B cell (primary cell): ENCODE measurements at places on chromosomes 1 and 21. TPM values are rescaled to one million over a fixed set of nuclear protein-coding genes. Genes with fewer than 3 reads are reported as not detected.

The EXO5 gene
- 13.9 and 16.9 TPM in 2 replicates for total RNA-seq

The KDF1 gene
- total RNA-seq: 0.74 and 1.4 TPM in 2 replicates

The S100A12 gene
- total RNA-seq: not detected in 2 replicates

The FBXO2 gene
- total RNA-seq: 9.6 and 10.7 TPM in 2 replicates

The CITED4 gene
- total RNA-seq: 3.1 and 3.2 TPM in 2 replicates

The SLC6A17 gene
- total RNA-seq: not detected in 2 replicates

The GPR37L1 gene
- not detected in 2 replicates for total RNA-seq

- no peak overlapping the region for H3K4me3 ChIP-seq
- DNase-seq: no peak
- H3K27ac ChIP-seq: no peak overlapping the region
- no peaks in the 10 kb centered on the region for H3K4me1 ChIP-seq
Measured at GRCh38 chr1:189628857-189629256, 848.8 kb downstream of the BRINP3 start.

- H3K27me3 ChIP-seq: no peaks in the 10 kb centered on the region
- H3K36me3 ChIP-seq: no peaks in the 10 kb centered on the region
- peaks cover 35% of the 10 kb centered on the region for H3K4me1 ChIP-seq
- H3K27ac ChIP-seq: peak overlapping the region; percentile 64
Measured at GRCh38 chr1:236281198-236281653, 532 bp downstream of the ERO1B start.

- H3K4me3 ChIP-seq: no peak overlapping the region
- H3K4me1 ChIP-seq: no peaks in the 10 kb centered on the region
Measured at GRCh38 chr1:117782056-117782455, 147.4 kb downstream of the GDAP2 start.

DNA sequence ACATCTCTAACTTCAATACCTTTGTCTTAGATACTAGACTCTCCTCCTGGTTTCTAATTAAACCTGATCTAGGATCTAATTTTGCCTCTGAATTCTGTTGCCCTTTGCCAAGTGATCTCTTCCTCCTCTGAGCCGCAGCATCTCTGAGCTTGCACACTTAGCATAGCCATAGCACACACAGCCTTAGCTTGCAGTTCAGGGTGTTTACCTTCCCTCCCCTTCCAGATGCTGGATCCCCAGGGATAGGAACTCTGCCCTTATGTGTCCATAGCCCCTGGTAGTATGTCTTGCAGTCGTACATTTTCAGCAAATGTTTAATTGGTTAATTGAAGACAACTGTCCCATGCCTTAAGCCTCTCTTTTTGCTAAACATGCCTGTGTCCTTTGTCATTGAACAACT lies 30.3 kb downstream of the SELL start:
- H3K4me1 ChIP-seq: peaks cover 84% of the 10 kb centered on the region
- DNase-seq: no peak
- no peaks in the 10 kb centered on the region for H3K27me3 ChIP-seq

GRCh38 chr1:45892068-45892785 lies 88.8 kb downstream of the MAST2 start:
- DNase-seq: no peak
- H3K4me1 ChIP-seq: no peaks in the 10 kb centered on the region
- H3K36me3 ChIP-seq: no peaks in the 10 kb centered on the region
- H3K27me3 ChIP-seq: no peaks in the 10 kb centered on the region

DNA sequence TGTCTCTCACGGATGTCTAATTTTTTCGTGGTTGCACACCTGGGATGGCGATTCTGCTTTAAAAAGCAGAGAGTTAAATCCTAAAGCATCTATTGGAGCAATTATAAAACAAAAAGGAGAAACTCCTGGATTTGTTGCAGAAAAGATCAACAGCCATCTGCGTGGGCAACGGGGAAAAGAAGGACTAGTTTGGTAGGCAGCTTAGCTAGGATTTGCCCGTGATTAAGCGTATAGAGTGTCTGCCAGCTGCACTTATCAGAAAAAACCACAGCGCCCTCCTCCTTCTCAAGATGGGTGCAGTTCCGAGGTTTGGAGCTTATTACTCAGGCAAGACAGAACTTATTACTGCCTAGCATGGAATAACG lies 526 bp upstream of the SLC25A24 start:
- peak overlapping the region; percentile 48 for H3K27ac ChIP-seq
- no peaks in the 10 kb centered on the region for H3K36me3 ChIP-seq
- peak; percentile 72 for DNase-seq
- H3K4me1 ChIP-seq: peaks cover 13% of the 10 kb centered on the region

DNA sequence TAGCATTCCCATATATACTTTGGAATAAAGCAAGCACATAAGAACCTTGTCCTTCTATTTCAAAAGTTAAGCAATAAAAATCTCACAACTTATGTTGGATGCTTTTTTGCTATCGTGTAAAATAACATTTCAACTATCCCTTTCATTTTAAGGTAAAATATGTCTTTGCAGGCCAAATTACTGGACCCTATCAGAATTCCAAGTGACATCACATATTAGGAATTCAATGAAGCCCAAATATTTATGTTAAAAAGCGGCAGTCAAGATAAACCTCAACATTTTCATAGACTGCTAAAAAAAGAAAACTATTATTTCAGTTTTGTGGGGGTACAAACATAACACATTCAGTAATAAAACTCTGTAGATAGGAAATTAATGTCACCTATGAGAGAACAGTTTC lies 252.0 kb downstream of the KCTD3 start:
- DNase-seq: no peak
- no peak overlapping the region for H3K27ac ChIP-seq
- H3K4me1 ChIP-seq: no peaks in the 10 kb centered on the region
- no peak overlapping the region for H3K4me3 ChIP-seq
- H3K27me3 ChIP-seq: no peaks in the 10 kb centered on the region
- no peaks in the 10 kb centered on the region for H3K36me3 ChIP-seq

DNA sequence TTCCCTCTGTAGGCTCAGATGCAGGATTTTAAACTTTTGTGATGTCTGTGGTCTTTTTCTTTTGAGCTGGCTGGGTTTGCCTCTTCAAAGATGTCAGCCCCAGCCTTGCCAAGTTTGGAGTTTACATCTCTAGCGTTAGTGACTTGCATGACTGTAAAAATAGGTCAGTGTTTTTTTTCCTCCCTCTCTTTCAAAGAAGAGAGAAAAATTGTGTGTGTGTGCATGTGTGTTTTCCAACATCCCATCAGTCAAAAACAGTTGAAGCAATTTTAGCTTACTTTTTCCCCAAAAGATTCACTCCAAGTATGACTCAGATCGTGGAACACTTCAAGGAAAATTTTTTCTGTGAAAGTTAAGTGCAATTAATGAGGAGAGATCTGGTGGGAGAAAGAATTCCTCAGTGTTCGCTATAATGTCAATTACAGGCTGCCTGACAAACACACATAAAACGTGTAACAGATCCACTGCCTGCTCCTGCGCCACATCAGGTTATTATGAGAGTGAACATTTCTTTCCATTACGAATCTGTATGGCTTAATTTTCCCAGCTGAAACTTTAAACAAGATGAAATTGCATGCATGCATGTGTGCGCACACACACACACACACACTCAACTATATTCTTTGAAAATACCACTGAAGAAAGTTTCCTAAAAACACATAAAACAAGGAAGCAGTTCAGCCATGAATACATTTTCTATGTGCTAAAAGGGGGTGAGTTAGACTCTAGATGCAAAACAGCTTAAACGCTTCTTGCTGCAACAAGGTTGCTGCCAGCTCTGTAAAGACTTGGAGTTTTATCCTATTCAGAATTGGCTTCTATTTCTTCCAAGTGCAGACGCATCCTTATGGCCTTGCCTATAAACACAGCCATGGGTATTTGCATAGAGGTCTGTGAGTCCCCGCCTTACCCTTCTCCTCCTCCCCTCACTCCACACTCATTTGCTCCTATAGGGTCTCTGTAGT lies 55.5 kb downstream of the TLR5 start:
- no peaks in the 10 kb centered on the region for H3K4me1 ChIP-seq
- H3K27me3 ChIP-seq: no peaks in the 10 kb centered on the region

DNA sequence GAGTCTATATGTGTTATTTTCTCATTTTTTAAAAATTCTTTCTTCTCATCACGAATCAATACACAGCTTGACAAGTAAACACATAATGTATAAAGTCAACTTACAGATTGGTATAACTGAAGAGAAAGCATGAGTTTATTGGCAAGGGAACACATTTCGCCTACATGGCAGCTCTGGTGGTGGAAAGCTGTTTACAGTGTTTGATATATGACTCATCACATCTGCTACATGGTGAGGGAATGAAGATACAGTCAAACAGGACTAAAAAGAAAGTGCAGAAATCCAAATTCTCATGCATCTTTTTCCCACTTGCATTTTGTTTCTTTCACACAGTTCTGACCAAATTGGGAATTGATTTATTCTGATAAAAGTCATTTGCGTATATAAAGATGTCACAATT lies 122.2 kb upstream of the ADGRL4 start:
- H3K27ac ChIP-seq: no peak overlapping the region
- H3K4me1 ChIP-seq: no peaks in the 10 kb centered on the region
- H3K4me3 ChIP-seq: no peak overlapping the region
- no peaks in the 10 kb centered on the region for H3K36me3 ChIP-seq
- H3K27me3 ChIP-seq: no peaks in the 10 kb centered on the region
- DNase-seq: no peak

- no peak overlapping the region for H3K4me3 ChIP-seq
- no peak overlapping the region for H3K27ac ChIP-seq
- peaks cover 64% of the 10 kb centered on the region for H3K36me3 ChIP-seq
- H3K27me3 ChIP-seq: no peaks in the 10 kb centered on the region
Measured at GRCh38 chr1:248848602-248849001, 10.3 kb downstream of the ZNF692 start.

GRCh38 chr1:219833214-219833815 lies 95.0 kb downstream of the SLC30A10 start:
- H3K27me3 ChIP-seq: peaks cover 3% of the 10 kb centered on the region
- H3K4me1 ChIP-seq: no peaks in the 10 kb centered on the region
- no peak overlapping the region for H3K27ac ChIP-seq

- H3K27me3 ChIP-seq: no peaks in the 10 kb centered on the region
- DNase-seq: no peak
- no peak overlapping the region for H3K4me3 ChIP-seq
Measured at GRCh38 chr1:58899587-58900271, 115.9 kb upstream of the JUN start.

- H3K4me3 ChIP-seq: no peak overlapping the region
- no peak overlapping the region for H3K27ac ChIP-seq
- H3K4me1 ChIP-seq: no peaks in the 10 kb centered on the region
- no peaks in the 10 kb centered on the region for H3K27me3 ChIP-seq
- H3K36me3 ChIP-seq: no peaks in the 10 kb centered on the region
Measured at GRCh38 chr1:214513394-214513793, 38.0 kb downstream of the PTPN14 start.

DNA sequence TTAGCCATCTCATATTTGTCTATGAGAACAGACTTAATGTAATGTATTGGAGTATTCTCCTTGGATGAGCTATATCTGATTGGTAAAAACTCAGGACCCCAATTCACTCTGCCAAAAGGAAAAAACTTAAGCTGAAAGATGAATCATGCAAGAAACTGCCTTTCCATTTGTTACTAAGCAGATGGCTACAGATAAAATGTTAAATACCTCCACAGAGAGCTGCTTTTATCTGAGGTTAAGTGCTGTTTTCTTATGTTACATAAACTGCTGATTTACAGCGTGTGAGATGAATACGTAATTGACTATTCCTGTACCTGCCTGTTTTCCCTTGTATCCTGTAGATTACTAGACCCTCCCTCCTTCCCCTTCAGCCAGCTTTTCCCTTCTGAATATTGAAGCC lies 49.3 kb downstream of the CLCA4 start:
- no peak overlapping the region for H3K4me3 ChIP-seq
- H3K27ac ChIP-seq: no peak overlapping the region
- DNase-seq: no peak
- H3K27me3 ChIP-seq: no peaks in the 10 kb centered on the region

GRCh38 chr1:112061056-112061455 lies 71.6 kb upstream of the KCND3 start:
- no peak overlapping the region for H3K27ac ChIP-seq
- H3K4me3 ChIP-seq: no peak overlapping the region
- no peak for DNase-seq
- peaks cover 9% of the 10 kb centered on the region for H3K4me1 ChIP-seq
- peaks cover 4% of the 10 kb centered on the region for H3K27me3 ChIP-seq

DNA sequence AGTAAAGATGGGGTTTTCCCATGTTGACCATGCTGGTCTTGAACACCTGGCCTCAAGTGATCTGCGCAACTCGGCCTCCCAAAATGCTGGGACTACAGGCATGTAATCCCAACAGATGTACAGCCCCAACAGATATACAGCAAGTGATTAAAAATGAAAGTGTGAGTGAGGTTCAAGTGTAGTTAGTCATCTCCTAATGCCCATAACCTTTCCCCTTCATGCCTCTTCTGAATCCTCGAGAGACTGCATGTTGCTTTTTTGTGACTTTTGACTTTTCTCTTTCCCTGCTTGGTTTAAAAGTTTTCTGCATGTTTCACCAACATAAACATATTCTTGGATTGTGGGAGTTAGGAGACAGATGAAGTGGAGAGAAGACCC lies 31.2 kb downstream of the KCNK2 start:
- no peak overlapping the region for H3K27ac ChIP-seq
- H3K4me1 ChIP-seq: no peaks in the 10 kb centered on the region
- no peaks in the 10 kb centered on the region for H3K27me3 ChIP-seq
- H3K4me3 ChIP-seq: no peak overlapping the region
- H3K36me3 ChIP-seq: no peaks in the 10 kb centered on the region

- H3K27me3 ChIP-seq: no peaks in the 10 kb centered on the region
- no peak for DNase-seq
- H3K36me3 ChIP-seq: no peaks in the 10 kb centered on the region
- H3K4me1 ChIP-seq: no peaks in the 10 kb centered on the region
- H3K27ac ChIP-seq: no peak overlapping the region
Measured at GRCh38 chr1:97562081-97562480, 358.8 kb downstream of the DPYD start.

DNA sequence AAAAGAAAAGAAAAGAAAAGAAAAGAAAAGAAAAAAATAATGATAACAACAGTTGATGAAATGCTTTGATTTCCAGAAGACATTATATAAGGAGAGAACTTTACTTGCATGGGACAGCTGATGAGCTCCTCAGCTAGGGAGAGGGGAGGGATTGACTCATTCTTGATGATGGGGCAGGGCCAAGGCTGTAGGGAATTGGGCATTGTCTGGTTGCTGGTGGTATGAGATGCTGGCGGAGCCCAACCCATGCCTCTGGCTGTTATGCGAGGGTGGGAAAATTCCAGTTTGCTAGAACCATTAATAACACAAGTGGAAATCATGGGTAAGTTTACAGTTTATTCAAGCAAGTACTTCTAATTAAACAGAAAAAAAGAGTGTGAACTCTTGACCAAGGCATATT lies 36.0 kb upstream of the KIF26B start:
- H3K36me3 ChIP-seq: no peaks in the 10 kb centered on the region
- H3K4me1 ChIP-seq: no peaks in the 10 kb centered on the region
- no peaks in the 10 kb centered on the region for H3K27me3 ChIP-seq
- no peak overlapping the region for H3K4me3 ChIP-seq
- no peak overlapping the region for H3K27ac ChIP-seq
- no peak for DNase-seq
